ENCODE measurements at places on chromosomes 2 and 18.
A peak's percentile ranks its signal among the peaks of the same experiment; 100 is the strongest.

- DNase-seq: no peak
These were observed 271.3 kb downstream of the LRATD1 start for GRCh38 chr2:14903709-14904374.

- peak; percentile 51 for DNase-seq
These were observed 48.5 kb downstream of the SERPINB7 start for GRCh38 chr18:63823516-63824219.

GRCh38 chr18:46337271-46337670, 233.1 kb downstream of the HAUS1 start:
- no peak for DNase-seq

GRCh38 chr2:203354966-203355365, 26.8 kb downstream of the ABI2 start:
- no peak for DNase-seq

DNA sequence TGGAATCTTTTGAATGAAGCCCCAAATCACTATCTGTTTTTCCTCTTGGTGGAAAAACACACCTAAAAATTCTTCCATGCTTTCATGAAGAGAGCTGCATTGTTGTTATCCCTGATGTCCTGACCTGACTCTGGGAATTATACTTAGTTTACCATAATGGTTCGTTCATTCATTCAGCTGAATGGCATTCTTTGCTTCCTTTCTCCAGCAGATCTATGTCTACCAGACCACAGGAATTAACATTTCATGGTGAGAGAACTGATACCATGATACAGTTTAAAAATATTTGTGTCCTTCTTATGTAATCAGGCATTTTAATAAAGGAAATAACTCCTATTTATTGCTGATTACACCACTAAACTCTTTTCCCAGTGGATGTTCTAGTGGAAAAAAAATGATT, 11.1 kb upstream of the SLC4A10 start:
- DNase-seq: no peak

GRCh38 chr2:240130393-240131195, 5.5 kb downstream of the COPS9 start:
- no peak for DNase-seq

DNA sequence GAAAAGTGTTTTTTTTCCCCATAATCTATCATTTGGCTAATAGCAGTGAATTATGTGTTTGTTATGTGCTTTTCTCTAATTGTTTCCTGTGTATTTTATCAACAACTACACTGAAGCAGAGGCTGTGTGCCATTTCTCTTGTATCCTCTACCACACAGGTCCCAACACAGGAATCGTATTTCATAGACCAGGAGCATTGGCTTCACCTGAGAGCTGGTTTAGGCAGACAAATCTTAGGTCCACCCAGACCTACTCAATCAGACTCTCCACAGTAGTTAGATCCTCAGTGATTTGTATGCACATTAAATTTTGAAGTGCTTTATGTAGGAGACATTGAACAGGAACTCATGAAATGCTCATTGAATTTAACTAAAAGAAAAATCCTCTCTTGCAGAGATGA, 109.2 kb downstream of the FSHR start:
- no peak for DNase-seq

GRCh38 chr18:41324020-41324791, 630.8 kb upstream of the PIK3C3 start:
- no peak for DNase-seq

DNA sequence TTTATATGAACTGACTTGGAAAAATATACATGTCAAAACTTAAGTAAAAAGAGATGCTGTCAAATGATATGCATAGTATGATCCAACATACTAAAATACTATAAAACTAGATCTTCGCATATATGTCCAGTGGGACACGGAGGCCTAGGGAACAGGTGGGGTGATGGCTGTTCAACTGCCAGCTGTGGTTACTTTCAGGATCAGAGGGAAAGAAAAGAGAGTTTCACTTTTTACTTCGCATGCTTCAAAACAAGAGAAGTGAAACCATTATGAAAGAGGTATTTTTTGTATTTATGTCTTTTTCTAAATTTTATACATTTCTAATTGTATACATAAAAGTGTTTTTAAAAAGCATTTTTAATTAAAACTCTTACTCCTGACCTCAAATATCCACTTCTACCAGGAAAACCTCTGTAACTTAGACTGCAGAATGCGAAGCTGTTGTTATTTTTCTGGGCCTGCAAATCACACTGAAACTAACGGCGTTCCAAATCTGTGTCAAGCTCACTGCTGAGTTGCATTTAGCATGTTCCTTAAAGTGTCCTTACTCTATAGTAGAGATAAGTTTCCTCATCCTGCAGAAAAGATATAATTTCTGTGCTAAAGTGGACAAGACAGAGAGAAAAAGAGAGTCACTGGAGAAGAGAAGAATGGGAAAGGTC, 97.8 kb upstream of the SLC35G4 start:
- no peak for DNase-seq

DNA sequence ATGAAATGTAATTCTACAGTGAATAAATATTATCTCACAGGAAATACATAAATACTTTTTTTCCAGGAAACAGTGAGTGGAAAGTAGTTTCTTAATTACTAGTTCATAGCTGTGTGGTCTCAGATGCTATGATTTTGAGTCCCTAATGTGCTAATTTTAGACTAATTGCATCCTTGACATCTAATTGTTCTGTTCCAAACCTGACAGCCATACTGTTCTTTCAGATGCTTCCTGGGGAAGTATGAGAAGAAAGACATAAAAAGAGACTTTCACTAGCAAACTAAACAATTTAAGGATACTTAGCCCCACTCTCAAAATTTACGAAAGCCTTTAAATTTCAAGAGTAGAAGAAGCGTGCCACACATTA, 350.9 kb upstream of the CDH20 start:
- no peak for DNase-seq

- peak; percentile 81 for DNase-seq
These were observed 11.5 kb downstream of the IGFBP5 start for GRCh38 chr2:216683846-216684245.

- DNase-seq: no peak
These were observed 158.6 kb upstream of the DLX2 start for GRCh38 chr2:172261292-172261691.

- DNase-seq: no peak
These were observed 15.5 kb downstream of the MAP3K20 start for GRCh38 chr2:173090973-173091660.

DNA sequence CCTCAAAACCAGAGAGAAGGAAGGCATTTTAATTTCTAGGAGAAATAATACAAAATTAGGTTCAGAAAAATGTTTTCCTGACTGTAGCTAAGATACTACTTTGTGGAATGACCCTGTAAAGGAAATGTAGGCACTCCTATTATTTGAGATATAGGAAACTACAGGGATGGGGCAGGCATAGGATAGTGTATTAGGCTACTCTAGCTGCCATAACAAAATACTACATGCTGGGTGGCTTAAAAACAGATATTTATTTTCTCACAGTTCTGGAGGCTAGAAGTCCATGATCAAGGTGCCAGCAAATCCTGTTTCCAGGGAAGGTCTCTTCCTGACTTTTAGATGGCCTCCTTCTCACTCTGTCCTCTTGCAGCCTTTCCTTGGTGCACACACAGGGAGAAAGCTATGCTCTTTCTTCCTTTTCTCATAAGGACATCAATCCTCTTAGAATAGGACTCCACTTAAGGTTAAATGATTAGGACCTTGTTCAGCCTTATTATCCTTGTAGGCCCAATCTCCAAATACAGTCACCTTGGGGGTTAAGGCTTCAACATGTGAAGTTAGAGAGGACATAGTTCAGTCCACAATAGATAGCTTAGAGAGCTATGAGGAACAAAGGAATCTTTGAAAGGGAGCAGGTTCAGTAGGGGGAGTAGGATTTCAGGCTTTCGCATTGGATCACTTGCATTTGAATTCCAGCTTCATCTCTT, 14.0 kb upstream of the CAVIN2 start:
- DNase-seq: no peak

DNA sequence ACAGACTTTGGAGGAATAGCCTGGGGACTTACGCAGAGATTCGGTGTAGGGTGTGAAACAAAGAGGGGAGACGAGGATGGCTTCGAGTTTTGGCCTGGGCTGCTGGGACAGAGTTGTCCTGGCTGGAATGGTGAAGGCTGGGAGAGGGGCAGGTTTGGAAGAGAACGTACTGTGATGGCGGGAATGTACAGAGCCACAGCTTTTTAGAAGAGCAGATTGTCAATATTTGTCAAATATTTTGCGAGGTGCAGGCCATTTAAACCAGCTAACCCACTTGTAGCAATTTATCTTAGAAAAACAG, 14.4 kb upstream of the ITM2C start:
- DNase-seq: no peak

- no peak for DNase-seq
These were observed 19.6 kb downstream of the DHX57 start for GRCh38 chr2:38856165-38856564.
